ENCODE measurements at places on chromosomes 1 and 21. TPM values are rescaled to one million over a fixed set of nuclear protein-coding genes. Genes with fewer than 3 reads are reported as not detected.
A peak's percentile ranks its signal among the peaks of the same experiment; 100 is the strongest.

LEFTY2 gene
- not detected for total RNA-seq

GBP2 gene
- 34.9 TPM for total RNA-seq

F13B gene
- total RNA-seq: not detected

KIAA1614 gene
- 6.5 TPM for total RNA-seq

GLIS1 gene
- total RNA-seq: 0.35 TPM

HAO2 gene
- total RNA-seq: not detected

MAN1C1 gene
- 14.7 TPM for total RNA-seq

CLCA4 gene
- total RNA-seq: not detected

MEX3A gene
- 0.53 TPM for total RNA-seq

KRTAP10-9 gene
- total RNA-seq: not detected

- no peak for DNase-seq
- no peak overlapping the region for H3K27ac ChIP-seq
- H3K36me3 ChIP-seq: peaks cover 39% of the 10 kb centered on the region
Measured at GRCh38 chr21:41919666-41920398, 34.0 kb downstream of the C2CD2 start.

DNA sequence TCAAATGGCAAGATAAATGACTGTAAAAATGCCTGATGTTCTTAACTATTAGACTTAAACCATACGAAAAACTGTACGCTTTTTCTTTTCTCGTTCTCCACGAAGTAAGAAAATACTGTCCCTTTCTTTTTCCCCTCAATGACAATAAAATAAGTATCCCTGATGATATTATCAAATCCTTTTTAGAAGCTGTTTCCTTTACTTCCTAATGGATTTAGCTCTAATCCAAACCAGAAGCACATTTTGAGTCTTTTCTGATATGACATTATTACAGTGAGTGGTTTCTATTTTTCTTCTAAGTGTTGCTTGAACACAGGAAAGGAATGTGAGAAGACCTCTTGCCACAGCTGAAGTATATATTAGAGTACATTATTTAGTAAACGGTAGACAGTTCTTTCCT lies 32.4 kb downstream of the DNM3 start:
- H3K36me3 ChIP-seq: no peaks in the 10 kb centered on the region
- H3K4me3 ChIP-seq: no peak overlapping the region
- H3K27ac ChIP-seq: no peak overlapping the region
- no peak for DNase-seq
- peaks cover 4% of the 10 kb centered on the region for H3K4me1 ChIP-seq

- peak; percentile 43 for DNase-seq
- peak overlapping the region; percentile 79 for H3K27ac ChIP-seq
- H3K36me3 ChIP-seq: no peaks in the 10 kb centered on the region
- no peak overlapping the region for H3K4me3 ChIP-seq
- H3K4me1 ChIP-seq: no peaks in the 10 kb centered on the region
Measured at GRCh38 chr1:204959374-204959773, 83.6 kb upstream of the CNTN2 start.

DNA sequence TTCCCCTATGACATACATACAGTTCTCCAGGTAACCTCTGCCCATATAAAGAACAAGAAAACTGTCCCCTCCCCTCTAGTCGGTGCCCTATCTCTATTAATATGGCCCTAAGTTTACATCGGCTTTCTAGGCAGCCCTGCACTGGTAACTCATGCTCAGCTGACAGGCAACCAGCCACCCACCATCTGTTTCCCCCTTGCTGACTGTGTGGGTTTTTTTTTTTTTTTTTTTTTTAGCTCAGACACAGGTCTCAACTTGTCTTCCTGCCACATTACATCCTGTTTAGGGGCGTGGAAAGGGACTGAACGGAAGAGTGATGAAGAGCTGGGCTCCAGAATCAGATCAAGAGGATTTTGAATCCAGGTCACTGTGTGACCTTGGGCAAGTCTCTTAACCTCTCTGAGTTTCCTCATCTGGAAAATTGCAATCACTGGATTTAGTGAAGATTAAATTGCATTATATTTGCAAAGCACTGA lies 14.0 kb downstream of the LAPTM5 start:
- H3K36me3 ChIP-seq: no peaks in the 10 kb centered on the region
- no peak overlapping the region for H3K4me3 ChIP-seq
- H3K27ac ChIP-seq: no peak overlapping the region
- peaks cover 6% of the 10 kb centered on the region for H3K4me1 ChIP-seq

DNA sequence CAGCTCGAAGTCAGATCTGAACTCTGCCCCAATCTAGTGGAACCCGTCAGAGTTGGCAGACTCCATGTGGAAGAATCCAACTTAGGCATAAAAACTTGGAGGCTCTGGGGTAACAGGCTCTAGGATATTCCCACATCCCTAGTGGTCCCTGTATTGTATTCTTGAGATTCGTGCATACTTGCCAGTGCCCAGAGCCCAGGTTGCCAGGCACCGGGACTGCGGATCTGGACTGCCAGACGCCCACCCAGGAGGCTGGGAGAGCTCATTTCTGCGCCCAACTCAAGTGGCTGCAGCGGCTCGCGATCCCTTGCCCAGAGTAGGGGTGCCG lies 1.1 kb downstream of the GRIK1 start:
- peak overlapping the region; percentile 36 for H3K4me3 ChIP-seq
- peaks cover 2% of the 10 kb centered on the region for H3K4me1 ChIP-seq
- no peak overlapping the region for H3K27ac ChIP-seq

GRCh38 chr1:153035211-153035610 lies 4.2 kb downstream of the SPRR1B start:
- no peaks in the 10 kb centered on the region for H3K36me3 ChIP-seq
- H3K27me3 ChIP-seq: no peaks in the 10 kb centered on the region
- no peaks in the 10 kb centered on the region for H3K4me1 ChIP-seq
- no peak overlapping the region for H3K27ac ChIP-seq
- no peak overlapping the region for H3K4me3 ChIP-seq
- no peak for DNase-seq

GRCh38 chr1:203686091-203686632 lies 59.5 kb downstream of the ATP2B4 start:
- no peak overlapping the region for H3K4me3 ChIP-seq
- H3K27ac ChIP-seq: peak overlapping the region; percentile 29
- H3K4me1 ChIP-seq: peaks cover 48% of the 10 kb centered on the region
- H3K36me3 ChIP-seq: peaks cover 4% of the 10 kb centered on the region

- peak overlapping the region; percentile 81 for H3K27ac ChIP-seq
- H3K4me3 ChIP-seq: no peak overlapping the region
- peaks cover 31% of the 10 kb centered on the region for H3K4me1 ChIP-seq
- no peaks in the 10 kb centered on the region for H3K27me3 ChIP-seq
Measured at GRCh38 chr1:53122201-53122885, 20.1 kb downstream of the SLC1A7 start.

DNA sequence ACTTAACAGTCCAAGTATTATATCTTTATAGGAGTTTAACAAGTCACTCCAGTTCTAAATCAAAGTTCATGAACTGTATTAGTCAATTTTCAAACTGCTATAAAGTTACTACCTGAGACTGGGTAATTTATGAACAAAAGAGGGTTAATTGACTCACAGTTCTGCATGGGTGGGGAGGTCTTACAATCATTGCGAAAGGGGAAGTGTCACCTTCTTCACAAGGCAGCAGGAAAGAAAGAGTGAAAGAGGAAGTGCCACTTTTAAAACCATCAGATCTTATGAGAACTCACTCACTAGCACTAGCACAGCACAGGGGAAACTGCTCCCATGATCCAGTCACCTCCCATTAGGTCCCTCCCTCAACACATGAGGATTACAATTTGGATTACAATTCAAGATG lies 70.0 kb downstream of the CLCA4 start:
- DNase-seq: no peak
- H3K36me3 ChIP-seq: no peaks in the 10 kb centered on the region
- H3K4me1 ChIP-seq: no peaks in the 10 kb centered on the region
- H3K27ac ChIP-seq: no peak overlapping the region
- no peaks in the 10 kb centered on the region for H3K27me3 ChIP-seq

- DNase-seq: no peak
- peak overlapping the region; percentile 77 for H3K27ac ChIP-seq
- H3K27me3 ChIP-seq: no peaks in the 10 kb centered on the region
- H3K4me3 ChIP-seq: no peak overlapping the region
Measured at GRCh38 chr1:8396786-8397406, 79.0 kb downstream of the SLC45A1 start.

DNA sequence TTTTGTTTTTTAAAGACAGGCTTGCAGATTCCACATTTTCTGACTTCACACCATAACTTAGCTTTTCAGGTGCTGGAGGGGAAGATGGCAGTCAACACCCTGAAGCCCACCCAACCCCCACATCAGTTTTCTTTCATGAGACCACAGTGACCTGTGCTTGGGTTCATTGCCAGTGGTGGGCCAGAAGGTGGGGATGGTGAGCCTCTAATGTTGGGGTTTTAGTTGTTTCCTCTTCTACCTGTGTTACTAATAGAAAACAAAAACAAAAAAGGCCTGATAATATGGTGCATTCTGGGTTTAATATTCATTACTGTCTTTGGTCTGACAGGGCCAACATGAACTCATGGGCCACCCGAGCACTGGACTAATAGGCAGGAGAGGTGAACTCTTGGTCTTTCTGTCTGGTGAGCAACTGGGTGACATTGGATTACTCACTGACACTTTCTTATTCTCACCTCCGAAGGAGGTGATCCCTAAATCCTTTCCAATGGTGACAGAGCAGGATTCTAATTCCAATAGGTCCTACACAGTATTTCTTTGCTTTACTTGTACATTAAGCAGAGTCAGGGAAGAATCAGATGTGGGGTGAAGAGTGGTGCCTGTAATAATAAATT lies 132.8 kb downstream of the CLIC6 start:
- no peaks in the 10 kb centered on the region for H3K4me1 ChIP-seq
- no peaks in the 10 kb centered on the region for H3K27me3 ChIP-seq
- no peak for DNase-seq
